HAP-1 (cell line): ENCODE measurements at places on chromosomes 3 and 15.

DNA sequence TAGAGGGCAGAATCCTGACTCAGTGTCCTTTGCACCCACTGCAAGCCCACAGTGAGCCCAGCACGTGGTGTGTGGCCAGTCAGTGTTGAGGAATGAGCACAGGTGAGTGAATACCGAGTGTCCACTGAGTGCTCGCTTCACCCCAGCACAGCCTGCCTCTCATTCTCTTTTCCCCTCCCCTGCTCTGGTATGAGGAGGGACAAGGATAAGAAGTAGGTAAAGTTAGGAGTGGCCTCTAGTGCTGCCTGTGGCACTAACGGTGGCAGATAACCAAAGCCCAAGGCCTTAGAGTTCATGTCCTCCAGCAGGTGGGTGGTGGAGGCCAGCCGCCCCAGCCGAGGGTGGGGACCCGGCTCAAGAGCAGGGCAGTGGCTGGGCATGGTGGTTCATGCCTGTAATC is 38.0 kb downstream of the PRKCD start:
- no peak for DNase-seq

- DNase-seq = no peak
Observed at GRCh38 chr3:151182349-151183079, 20.5 kb downstream of the GPR171 start.

- DNase-seq = no peak
Observed at GRCh38 chr3:48564022-48564421, 441 bp upstream of the UCN2 start.

GRCh38 chr3:24713516-24713915 is 218.9 kb upstream of the THRB start:
- DNase-seq = no peak

DNA sequence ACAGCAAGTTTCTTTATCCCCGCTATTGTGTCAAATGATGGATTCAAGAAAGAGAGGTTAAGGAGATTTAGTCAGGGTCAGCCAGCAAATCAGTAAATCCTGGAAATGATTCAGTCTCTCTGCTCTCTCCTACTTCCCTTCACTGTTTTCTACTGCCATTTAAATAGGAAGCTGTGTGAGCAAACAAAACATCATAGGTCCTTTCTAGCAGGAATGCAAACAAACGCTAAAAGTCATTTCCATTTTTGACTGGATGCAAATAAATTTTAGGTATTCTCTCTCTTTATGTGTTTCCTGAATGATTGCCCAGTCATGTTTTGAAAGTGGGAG is 299.4 kb upstream of the RORA start:
- no peak for DNase-seq

- DNase-seq = no peak
Observed at GRCh38 chr3:111690242-111690641, 95.1 kb upstream of the ZBED2 start.

DNA sequence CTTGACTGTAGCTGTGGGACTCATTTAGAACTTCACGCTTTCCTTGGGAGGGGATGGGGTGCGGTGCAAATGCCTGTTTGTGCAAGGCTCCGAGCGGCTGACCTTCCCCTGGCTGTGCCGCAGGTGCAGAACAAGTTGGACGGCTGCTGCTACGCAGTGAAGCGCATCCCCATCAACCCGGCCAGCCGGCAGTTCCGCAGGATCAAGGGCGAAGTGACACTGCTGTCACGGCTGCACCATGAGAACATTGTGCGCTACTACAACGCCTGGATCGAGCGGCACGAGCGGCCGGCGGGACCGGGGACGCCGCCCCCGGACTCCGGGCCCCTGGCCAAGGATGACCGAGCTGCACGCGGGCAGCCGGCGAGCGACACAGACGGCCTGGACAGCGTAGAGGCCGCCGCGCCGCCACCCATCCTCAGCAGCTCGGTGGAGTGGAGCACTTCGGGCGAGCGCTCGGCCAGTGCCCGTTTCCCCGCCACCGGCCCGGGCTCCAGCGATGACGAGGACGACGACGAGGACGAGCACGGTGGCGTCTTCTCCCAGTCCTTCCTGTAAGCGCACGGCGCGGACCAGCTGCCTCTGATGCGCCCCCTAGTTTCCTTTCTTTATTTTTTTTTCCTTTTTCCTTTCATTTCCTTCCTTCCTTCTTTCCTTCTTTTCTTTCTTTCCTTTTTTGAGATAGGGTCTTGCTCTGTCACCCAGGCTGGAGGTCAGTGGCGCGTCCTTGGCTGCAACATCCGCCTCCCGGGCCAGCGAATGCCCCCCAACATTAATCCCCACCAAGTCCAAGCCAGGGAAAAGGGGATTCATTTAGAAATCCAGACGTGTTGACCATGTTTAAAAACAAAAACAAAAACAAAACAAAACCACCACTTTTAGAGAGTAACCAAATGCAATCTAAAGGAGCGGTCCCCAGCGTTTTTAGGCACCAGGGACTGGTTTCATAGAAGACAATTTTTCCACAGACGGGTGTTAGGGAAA is 42.7 kb downstream of the EIF2AK4 start:
- no peak for DNase-seq

DNA sequence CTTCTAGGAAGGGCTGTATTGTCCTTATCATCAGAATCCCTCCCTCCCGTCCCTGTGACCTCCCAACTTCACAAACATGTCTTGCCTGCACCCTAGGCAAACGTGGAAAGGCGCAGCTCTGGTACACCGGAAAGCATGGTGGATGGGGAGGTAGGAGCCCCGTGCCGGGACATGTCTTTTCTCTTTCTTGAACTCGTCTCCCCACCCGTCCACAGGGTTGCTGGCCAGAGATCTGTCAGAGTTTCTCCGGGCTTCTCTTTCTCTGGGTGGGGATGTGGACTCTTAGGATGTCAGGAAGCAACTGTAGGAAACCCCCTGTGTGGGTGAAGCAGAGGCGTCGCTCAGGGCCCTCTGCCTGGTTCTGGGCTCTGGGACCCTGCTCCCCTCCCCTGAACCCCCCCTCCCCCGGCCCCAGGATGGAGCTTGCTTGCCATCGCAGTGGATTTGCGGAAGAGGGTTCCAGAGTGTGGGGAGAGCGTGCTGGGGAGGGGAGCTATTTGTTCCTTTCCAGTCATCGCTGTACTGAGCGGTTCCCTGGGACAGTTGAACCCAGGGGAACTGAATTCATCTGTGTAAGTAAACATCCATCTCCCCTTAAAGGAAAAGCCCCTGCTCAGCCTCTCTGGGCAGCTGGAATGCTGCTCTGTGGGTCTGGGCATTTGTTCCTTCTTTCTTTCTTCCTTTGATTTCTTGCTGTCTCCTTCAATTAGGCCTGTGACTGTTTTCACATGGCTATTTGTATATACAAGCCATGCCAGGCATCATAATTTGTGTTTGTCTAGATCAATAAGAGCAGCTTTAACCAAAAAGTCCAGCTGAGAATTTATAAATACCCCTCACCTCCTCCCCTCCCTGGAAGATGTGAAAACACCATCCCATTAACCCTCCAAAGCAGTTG is 72.8 kb downstream of the SMAD3 start:
- no peak for DNase-seq

DNA sequence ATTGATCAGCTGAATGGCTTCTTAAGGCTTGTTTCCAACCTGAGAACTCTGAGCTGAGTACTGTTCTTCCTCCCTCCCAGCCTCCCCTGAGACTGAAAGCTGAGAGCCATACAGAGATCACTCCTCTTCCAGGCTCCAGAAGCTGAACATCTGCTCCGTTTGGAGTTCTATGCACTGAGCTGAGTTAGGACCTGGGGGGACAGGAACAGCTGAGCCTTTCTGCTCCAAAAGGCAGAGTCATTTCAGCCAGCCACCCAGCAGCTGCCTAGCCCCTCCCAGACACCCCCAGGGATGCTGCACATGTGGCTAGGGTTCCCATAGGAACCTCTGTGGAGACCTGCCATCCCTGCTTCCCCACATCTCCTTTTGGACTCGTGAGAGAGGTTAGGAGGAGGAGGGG is 64.2 kb upstream of the GLCE start:
- DNase-seq = no peak

GRCh38 chr15:70854666-70854976 is 664 bp upstream of the LARP6 start:
- DNase-seq = no peak

DNA sequence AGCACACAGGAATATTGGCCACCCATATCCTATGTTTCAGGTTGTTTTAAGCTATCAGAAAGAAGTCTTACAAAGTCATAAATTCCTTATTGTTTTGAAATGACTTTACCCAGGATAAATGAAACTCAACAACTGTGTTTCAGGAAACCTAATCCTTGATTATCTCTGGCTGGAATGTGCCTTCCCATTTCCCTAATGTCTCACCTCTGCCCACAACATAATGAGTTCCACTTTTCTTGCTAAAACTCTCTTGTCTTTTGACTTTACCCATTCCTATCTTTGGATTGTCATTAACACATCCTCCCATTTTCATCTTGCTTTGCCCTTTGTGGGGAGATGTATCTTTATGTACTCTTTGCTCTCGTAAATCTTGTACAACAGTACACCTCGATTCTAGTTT is 200.0 kb upstream of the DNAJC19 start:
- DNase-seq = no peak

DNA sequence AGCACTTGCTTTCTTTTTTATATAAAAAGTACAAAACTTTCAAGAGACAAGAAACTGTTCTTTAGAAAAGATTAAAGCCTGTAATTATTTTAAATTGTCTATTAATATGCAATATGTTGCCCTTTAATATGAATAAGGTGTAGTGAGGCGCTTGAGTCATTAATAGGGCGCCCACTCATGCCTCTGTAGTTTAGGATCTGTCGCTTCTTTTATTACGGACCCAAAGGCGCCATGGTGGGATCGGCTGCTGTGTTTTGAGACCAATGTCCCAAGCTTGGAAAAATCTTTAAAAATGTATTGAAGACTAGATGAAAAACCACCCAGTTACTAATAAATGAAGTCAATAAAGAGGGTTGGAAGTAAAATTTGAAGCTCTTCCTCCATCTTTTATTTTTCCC is 259.5 kb upstream of the MEIS2 start:
- peak; percentile 18 for DNase-seq

DNA sequence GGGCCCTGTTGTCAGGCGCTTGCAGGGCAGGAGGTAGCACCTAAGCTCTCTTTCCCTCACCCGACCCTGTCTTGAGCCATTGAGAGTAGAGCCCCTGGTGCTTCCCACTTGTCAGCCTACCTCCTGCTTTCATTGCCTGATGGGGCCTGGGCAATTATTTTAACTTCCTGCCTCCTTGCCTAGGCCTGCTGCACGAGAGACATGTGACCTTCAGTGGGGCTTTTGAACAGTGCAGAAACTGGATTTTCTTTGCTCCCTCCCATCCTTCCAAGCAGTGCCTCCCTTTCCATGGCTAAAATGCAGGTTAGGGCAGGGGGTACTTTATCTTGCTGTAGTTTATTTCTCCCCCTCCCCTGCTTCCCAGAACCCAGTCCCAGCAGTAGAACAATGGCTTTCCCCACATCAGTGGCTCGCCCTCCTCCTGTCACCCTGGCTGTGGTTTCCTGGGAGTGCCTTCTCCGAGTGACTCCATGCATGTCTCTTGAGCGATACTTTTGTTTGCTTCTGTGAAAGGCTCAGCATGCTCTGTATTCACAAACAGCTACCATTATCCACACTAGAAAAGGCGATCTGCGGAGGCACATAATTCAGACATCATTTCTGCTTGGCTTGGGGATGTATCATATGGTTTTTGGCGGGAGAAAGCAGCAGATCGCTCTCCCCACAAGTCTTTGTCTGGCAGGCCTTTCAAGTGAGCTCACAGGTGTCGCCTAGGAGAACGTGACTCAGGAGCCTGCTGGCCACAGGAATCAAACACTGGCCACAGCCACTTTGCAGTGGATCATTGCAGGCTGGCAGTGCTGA is 24.1 kb downstream of the PDIA5 start:
- no peak for DNase-seq

- DNase-seq = peak; percentile 5
Observed at GRCh38 chr3:163476179-163476578, 1602.1 kb downstream of the SI start.

GRCh38 chr3:141808586-141808985 is 45.4 kb downstream of the GRK7 start:
- DNase-seq = no peak

DNA sequence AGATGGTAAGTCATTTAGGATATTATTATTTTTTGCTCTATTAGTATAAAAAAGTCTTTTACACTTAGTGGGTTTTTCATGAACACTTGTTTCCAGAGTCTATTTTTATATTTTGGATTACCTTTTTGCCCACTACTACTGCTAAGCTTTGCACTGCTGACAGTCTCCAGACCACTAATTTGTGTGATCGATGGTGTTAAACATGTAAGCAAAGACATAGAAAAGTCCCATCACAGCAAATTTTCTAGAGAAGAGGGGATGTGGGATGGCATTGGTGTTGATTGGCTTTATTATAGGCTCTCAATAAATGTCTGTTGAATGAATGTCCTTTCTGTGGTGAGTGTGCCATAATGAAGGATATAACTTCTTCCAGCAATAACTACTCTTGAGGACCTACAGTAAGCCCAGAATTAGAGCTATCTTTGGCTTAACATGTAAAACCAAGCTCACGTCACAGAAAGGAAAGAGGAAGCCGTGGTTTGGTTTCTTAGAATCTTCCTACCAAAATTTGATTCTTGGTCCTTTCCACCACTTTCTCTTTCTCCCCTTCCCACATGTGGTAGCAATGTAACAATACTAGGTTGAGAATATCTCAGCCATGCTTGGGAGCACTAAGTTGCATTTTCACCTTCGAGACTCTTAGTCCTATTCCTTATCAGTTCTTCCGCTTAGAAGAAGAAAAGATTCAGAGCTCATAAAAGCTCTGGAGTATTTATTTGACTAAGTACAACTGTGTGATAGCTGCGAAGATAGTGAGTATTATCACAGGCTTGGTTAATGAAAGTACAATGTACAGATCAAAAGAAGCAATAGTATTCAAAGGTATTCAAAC is 90.6 kb upstream of the UMPS start:
- DNase-seq = no peak

- no peak for DNase-seq
Observed at GRCh38 chr3:42589382-42590109, 1.1 kb upstream of the SS18L2 start.

GRCh38 chr15:74174958-74175253 is 1.4 kb downstream of the ISLR start:
- no peak for DNase-seq

DNA sequence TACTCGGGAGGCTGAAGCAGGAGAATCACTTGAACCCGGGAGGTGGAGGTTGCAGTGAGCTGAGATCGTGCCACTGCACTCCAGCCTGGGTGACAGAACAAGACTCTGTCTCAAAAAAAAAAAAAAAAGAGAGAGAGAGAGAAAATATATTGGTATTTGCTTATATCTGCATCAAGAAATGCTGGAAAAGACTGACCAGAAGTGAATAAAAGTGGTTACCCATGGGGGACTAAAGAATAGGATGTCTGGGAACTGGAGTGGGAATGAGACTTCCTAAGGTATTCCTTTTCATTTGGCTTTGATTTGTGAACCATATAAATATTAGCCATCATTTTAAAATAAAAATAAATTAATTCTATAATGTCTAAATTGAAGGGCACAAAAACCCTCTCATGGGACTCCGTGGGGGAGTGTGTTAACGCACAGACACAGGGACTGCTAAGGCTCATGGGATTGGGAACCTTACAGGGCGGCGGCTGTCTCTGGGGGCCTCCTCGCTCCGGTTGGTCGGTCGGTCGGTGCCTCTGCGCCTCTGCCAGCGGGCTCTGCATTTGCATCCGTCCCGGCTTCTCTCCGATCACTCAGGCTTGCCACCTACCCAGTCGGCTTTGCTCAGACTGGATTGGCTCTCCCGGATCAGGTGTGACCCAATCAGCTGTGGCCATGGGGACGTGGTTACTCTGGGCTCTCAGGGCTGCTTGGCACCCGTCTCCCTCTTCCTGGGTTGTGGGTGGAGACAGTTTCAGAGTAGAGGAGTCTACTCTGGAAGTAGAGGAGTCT is 12.7 kb upstream of the TSPAN3 start:
- DNase-seq = no peak

GRCh38 chr3:190718097-190718496 is 144.4 kb downstream of the GMNC start:
- DNase-seq = no peak
